ENCODE measurements at places on chromosomes 11 and 22. TPM values are rescaled to one million over a fixed set of nuclear protein-coding genes. Genes with fewer than 3 reads are reported as not detected.

Gene CARD10
- 0.31 TPM for total RNA-seq

Gene TSG101
- total RNA-seq = 15.8 TPM

Gene NAALADL1
- 12.5 TPM for total RNA-seq

Gene OVOL1
- not detected for total RNA-seq

Gene SLC5A4
- total RNA-seq = not detected

Gene NTM
- not detected for total RNA-seq

Gene CD3D
- total RNA-seq = 313 TPM

Gene PATE4
- total RNA-seq = not detected

Gene FAM76B
- 79.1 TPM for total RNA-seq

Gene MIOX
- total RNA-seq = not detected

Gene HEPN1
- not detected for total RNA-seq

Gene CASP12
- total RNA-seq = not detected

Gene SEC14L6
- not detected for total RNA-seq

Gene PCF11
- total RNA-seq = 153 TPM

Gene CREB3L1
- total RNA-seq = not detected

Gene LRRC56
- total RNA-seq = 5.7 TPM

Gene FTH1
- 2,260 TPM for total RNA-seq

Gene SMTNL1
- total RNA-seq = not detected

Gene OR51A7
- not detected for total RNA-seq

Gene TPH1
- 0.73 TPM for total RNA-seq

Gene OR4D5
- total RNA-seq = not detected

Gene POTEH
- not detected for total RNA-seq

Gene OMP
- total RNA-seq = not detected

Gene APOA4
- not detected for total RNA-seq

Gene MN1
- total RNA-seq = 0.40 TPM

Gene C1QTNF5
- total RNA-seq = not detected

Gene PNPLA5
- total RNA-seq = not detected

Gene SCGB1D2
- total RNA-seq = not detected

Gene LRRC32
- 3.2 TPM for total RNA-seq

Measured in T-helper 17 cell (primary cell).